Effector CD8-positive, alpha-beta T cell (primary cell): ENCODE measurements at places on chromosomes 11 and 22.

- no peak for DNase-seq
These were observed 26.6 kb downstream of the EMID1 start for GRCh38 chr22:29231971-29232959.

DNA sequence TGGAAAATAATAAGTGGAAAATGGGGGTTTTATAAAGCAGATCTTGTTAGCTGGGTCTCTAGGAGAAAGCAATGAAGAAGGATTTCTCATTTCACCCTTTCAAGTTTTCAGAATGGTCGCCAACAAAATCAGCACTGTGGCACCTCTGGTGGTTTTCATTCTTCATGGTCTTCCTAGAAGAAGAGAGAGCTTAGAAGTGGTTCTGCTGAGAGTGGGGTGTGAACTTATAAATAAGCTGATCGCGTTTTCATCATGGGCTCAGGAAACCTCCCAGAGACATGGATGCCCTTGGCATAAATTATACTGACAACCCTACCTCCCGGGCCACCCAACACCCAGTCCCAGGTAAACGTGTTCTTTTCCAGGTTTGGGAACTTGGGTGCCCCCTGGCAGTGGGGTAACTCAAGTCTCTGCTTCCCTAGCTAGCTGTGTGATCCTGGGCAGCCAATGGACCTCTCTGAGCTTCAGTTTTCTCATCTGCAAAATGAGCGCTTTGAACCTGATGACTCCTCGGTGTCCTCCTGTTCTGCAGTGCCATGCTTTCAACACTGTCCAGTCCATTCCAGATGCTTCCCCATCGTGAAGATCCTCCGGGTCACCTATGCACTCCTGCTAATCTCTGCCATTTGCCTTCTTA is 72.6 kb upstream of the GRAMD1B start:
- no peak for DNase-seq

- no peak for DNase-seq
These were observed 128.8 kb upstream of the ANO1 start for GRCh38 chr11:69949327-69949726.

DNA sequence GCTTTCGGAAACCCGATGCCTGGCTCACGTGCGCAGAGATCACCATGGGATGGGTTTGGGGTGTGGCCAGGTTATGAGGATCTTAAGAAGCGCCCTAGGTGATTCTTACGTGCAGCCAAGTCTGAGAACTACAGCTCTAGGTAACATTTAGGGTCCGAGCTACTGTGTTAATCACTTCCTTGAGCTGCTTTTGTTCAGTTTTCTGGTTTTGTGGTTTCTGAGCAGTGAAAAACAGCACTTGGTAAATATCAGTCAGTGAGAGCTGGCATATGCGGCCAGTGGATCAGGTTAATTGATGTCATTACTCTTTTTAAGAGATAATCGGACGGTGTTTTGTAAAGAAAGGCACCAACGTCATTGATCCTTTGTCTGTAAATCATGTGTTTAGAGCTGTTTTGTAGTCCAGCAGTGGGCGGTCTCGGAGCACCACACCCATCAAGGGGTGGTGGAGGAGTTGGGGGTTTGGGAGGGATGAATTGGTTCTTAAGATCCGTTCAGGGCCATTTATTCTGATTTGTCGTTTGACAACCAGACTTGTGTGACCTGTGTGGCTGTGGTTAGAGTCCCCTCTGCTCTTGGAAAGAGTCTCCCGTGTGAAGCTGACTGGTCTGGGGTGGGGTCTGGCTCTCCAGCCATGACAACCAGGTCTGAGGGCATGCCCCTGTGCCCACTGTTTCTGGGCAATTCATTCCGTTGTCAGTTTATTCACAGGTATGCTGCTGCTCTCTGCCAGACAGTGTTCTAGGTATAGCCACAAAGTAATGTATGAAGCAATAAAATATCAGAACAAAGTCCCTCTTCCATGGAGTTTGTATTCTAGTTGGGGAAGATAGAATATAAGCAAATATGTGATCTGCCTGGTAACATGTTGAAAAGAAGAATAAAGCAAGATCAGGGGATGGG is 61.9 kb upstream of the SORL1-AS1 start:
- no peak for DNase-seq

- DNase-seq, result no peak
These were observed 26.4 kb downstream of the ADAMTS15 start for GRCh38 chr11:130474637-130475400.

GRCh38 chr11:93020248-93021046 is 51.0 kb downstream of the MTNR1B start:
- no peak for DNase-seq

DNA sequence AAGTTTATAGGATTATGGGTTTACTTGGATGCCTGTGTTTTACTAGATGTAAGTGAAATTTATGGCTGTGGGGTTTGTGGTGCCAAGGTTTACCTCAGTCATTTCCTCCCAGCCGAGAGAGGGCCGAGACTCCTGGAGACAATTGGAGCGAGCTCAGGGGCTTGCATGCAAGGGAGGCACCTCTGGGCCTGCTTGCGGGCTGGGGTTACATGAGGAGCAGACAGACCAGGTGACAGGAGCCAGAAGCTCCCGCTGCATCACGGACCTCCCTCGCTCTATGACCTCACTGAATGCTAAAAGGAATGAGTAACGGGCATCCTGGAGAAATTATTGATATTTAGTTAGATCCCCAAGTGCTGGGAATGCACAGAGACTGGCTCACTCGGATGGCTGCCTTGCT is 275.2 kb upstream of the KIRREL3 start:
- DNase-seq, result no peak

GRCh38 chr11:9604134-9604533 is 30.7 kb downstream of the WEE1 start:
- no peak for DNase-seq

GRCh38 chr11:46526216-46527215 is 67.3 kb downstream of the AMBRA1 start:
- no peak for DNase-seq

DNA sequence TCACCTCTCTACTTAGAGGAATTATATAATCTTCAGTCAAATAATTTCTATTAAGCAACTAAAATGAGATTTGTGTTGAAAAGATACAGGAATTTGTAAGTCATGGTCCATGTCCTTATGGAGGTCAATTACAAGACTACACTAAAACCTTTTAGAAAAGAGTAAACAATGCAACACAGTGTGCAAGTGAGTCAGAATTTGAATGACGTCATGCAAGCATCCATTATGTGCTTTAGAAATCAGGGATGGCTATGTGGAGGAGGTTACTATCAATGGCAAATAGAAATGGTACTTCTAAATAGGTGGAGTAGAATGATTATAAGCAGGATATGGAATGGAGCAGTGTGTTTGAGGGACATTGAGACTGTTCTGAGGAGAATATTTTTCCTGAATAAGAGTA is 16.6 kb downstream of the OR10D3 start:
- no peak for DNase-seq

- DNase-seq, result no peak
These were observed 21.5 kb upstream of the PRR5 start for GRCh38 chr22:44680481-44680894.

- DNase-seq, result no peak
These were observed 160.9 kb downstream of the C11orf91 start for GRCh38 chr11:33539751-33540150.

DNA sequence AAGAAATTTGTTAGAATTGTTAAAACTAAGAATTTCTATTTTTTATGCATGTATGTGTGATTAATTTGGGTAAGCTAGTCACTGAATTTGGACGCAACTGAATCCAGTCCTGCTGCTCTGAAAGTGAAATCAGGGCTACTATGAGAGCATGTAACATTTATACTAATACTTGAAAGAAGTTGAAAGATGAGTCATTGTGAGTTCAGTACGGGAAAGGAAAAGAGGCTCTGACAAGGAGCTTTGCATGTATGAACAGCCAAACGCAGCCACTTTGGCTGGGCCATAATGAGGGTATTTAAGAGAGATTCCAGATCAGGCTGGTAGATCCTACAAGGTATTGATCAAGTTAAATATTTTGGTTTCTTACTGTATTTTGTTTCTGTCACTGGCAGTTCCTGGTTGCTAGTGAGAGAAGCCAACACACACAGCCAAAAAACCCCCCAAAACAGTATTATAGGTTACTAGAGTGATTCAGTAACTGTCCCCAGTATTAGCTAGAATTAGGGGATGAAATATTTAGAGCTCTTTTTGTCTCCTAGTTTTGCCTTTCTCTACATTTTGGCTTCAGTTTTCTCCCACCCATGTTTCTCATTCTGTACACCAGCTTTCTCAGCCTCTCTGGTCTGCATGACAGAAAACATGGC is 14.1 kb downstream of the AASDHPPT start:
- no peak for DNase-seq

- DNase-seq, result no peak
These were observed 3.7 kb downstream of the INSC start for GRCh38 chr11:15118431-15118830.

DNA sequence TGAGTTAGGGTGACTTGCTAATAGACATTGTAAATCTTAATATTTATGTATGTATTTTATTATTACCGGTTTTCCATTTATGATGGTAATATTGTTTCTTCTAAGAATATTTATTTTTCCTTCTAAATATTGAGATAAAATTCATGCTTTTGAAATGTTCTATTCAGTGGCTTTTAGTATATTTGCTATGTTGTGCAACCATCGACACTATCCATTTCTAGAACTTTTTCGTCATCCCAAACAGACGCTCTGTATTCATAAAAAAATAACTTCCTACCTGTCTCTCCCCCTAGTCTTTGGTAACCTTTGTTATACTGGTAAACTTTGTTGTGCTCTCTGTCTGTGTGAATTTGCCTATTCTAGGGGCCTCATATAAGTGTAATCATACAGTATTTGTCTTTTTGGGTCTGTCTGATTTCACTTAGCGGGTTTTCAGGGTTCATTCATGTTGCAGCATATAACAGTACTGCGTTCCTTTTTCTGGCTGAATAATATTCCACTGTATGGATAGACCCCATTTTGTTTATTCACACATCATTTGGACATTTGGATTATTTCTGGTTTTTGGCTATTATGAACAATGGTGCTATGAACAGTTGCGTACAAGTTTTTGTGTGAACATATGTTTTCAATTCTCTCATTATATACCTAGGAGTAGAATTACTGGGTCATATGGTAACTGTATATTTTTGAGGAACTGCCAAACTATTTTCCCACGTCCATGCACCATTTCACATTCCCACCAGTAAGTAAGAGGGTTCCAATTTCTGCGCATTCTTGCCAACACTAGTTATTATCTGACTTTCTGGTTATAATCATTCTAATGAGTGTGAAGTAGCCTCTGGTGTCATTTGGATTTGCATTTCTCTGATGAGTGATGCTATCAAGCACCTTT is 15.9 kb downstream of the NEAT1 start:
- DNase-seq, result no peak

GRCh38 chr11:44036811-44037657 is 10.7 kb upstream of the ACCSL start:
- DNase-seq, result no peak

GRCh38 chr11:93528757-93529645 is 14.2 kb downstream of the SMCO4 start:
- DNase-seq, result no peak

DNA sequence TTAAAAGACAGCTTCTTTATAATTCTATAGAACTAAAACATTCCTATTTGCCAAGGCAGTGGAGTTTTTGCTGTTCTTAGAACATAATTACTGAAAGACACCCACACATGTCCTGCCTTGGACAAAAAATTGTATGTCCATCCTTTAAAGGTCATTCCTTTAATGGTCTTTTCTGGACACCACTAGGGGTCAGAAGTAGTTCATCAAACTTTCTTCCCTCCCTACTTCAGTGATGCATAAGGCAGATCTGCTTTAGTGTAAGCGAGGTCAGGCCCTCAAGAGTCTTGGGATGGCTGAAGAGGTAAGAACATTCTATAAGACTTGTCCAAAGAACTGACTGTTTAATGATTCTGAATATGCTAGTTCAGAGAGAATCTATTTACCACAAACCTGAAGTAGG is 4.3 kb upstream of the OR51V1 start:
- no peak for DNase-seq

DNA sequence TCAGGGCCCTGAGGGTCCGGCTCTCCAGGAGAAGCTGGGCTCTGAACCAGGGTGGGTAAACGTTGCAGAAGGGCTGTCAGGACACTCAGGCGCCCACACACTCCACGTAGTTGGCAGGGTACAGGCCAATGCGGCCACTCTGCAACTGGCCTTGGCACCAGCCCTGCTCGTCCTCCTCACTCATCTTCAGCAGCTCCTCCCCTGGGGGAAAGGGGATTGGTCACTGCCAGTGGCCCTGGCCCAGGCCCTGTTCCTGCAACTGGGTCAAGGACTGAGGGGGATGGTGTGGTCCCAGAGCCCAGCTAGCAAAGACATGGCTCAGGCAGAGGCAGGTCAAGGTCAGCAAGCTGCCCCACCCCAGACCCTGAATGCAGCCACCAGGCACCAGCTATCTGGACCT is 1.2 kb upstream of the ARFGAP2 start:
- no peak for DNase-seq
